ENCODE measurements at places on chromosomes 4 and X.

DNA sequence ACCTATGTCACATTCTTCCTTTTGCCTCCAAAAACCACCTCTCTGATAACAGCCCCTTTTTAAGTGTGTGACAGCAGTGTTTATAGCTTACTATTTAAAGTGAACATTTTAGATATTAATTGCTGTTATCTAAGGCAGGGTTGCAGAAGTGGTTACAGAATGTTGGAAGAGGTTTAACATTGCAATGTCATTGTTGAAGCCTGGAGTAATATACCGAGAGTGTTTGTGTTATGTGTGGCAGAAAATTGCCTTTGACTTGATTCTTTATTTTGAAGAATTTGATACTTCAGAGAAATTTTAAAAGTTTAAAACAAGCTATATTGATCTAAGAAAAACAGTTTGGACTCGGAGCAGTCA is 37.1 kb downstream of the SMARCAD1 start:
- DNase-seq: no peak

DNA sequence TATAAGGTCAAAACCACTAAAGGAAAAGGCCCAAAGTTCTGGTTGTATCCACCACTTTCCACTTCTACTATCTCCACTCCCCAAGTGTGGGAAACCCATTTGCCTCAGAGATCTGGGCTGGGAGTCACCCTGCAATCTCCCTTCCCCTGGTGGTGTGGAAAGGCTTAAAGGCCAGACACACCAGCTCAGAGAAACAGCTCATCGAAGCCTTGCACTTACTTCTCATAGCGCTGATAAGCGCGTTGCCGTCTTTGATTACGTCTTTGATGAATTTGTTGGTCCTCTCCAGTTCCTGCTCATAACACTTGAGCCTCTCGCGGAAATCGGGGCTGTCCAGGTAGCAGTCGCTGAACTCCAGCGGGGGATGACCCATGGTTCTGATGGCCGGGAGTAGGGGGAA is 647 bp downstream of the OPHN1 start:
- DNase-seq: no peak

DNA sequence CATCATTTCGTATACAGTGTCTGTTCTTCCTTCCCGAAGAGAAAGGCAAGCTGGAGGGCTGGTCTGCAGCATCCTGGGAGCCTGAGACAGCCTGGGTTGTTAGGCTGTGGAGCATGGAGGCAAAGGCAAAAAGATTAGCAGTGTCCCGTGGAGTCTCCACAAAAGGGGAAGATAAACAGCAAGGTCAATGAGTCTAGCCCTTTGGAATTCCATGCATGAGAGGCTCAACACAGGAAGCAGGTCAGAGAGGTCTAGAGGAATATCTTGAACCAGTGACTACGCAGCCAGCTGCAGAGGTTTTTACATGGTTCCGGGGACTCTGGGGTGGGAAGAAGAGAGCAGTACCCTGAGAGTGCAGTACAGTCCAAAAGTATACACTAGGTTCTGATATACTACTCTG is 12.2 kb upstream of the MCF2 start:
- DNase-seq: no peak

GRCh38 chrX:41475591-41476241 is 28.6 kb downstream of the NYX start:
- DNase-seq: no peak

GRCh38 chr4:74189331-74190043 is 31.6 kb downstream of the MTHFD2L start:
- no peak for DNase-seq

- DNase-seq: no peak
These were observed 117.9 kb downstream of the INPP4B start for GRCh38 chr4:142728233-142728632.

- no peak for DNase-seq
These were observed 26.4 kb downstream of the KIAA1210 start for GRCh38 chrX:119101168-119101567.

DNA sequence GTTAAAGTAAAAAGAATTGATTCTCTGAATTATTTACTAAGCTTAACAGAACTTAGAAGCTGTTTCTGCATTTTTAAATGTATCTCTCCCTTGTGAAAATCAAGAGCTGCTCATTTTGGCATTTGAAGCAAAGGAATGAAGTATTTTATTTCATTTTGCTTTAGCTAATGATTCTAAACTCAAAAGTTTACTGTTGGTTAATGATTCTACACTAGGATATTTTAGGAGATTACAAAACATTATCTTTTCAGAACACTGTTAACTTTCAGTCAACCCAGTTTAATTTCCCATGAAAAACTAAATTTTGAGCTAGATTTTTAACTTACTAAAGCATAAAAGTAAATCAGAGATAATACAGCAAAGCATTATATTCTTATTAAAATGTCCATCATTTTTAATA is 355.2 kb upstream of the CXorf51B start:
- DNase-seq: no peak

DNA sequence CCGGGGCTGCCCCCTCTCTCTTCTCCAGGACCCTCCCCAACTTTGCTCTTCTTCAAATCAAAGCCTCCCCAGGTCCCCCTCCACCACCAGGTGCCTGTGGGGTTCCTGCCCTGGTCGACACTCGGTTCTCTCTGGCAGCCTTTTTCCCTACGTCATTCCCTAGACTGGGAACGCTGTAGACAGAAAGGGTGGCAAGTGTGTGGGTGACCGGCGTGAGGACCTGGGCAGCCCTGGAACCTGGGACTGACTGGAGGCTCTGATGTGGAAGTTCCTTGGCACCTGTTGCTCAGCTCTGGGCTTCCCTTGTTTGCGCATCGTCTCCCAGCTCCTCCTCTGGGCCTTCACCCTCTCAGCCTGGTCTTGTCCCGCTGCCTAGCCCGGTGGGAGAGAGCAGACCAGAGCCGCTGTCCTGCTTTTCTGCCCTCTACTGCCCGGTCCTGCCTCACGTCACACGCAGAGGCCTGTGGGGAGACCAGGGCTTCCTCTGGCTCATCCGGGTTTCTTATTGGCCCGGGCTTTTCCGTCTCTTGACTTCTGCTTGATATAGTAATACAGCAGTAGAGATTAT is 1.3 kb downstream of the TACC3 start:
- DNase-seq: no peak

DNA sequence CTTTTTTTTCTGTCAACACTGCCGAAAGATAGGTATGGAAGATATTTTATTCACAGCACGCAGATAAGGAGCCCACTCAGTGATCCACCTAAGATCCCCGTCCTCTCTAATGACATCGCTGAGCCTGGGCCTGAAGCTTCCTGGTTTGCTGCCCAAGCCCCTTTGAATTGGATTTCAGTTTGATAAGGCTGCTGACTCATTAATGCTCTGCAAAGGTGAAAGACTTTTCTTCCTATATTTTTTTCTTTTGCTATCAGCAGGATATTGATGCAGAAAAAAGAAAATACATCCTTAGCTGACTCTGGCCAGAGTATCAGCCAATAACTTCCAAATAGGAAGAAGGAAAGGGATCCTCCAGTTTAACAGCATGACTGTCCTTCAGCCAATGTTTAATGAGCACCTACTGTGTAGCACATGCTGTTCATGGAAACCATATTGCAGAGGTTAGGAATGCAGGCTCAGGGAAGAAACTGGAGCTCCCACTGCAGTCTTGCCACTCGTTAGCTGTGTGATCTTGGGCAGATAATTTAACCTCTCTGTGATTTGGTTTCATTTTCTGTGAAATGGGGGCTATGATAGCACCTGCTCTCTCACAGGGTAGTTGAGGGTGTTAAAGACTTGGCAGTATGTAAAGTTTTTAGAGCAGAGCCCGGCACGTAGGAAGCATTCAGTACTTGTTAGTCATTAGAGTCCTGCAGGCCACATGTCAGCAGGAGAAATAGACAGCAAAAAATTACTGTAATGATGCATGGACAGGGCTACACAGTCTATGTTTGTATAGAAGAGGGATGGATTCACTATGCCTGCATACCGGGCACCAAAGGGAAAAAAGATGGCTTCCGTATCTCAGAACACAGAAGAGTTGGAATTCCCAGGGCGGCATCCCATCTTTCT is 39.3 kb downstream of the EVC start:
- no peak for DNase-seq
